ENCODE measurements at places on chromosomes 2 and 18.

- DNase-seq = no peak
These were observed 159.7 kb upstream of the BOD1L2 start for GRCh38 chr18:56987236-56987635.

GRCh38 chr2:30705056-30705455 lies 102.2 kb downstream of the CAPN13 start:
- no peak for DNase-seq

DNA sequence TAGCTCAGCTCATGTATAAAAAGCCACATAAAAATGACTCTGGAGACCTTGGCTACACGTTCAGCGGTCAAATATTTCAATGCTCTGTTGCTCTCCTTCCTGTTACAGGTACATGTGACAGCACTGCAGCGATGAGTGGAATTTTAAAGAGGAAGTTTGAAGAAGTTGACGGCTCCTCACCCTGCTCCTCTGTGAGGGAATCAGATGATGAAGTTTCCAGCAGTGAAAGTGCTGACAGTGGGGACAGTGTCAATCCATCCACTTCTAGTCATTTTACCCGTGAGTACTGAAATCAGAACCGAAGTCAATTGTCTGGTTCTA lies 125.4 kb downstream of the CSRNP3 start:
- DNase-seq = no peak

GRCh38 chr2:54432251-54433015 lies 23.7 kb upstream of the SPTBN1 start:
- no peak for DNase-seq

GRCh38 chr18:31401156-31402025 lies 24.8 kb downstream of the DSG4 start:
- no peak for DNase-seq

GRCh38 chr2:156110890-156111289 lies 221.6 kb downstream of the NR4A2 start:
- no peak for DNase-seq

DNA sequence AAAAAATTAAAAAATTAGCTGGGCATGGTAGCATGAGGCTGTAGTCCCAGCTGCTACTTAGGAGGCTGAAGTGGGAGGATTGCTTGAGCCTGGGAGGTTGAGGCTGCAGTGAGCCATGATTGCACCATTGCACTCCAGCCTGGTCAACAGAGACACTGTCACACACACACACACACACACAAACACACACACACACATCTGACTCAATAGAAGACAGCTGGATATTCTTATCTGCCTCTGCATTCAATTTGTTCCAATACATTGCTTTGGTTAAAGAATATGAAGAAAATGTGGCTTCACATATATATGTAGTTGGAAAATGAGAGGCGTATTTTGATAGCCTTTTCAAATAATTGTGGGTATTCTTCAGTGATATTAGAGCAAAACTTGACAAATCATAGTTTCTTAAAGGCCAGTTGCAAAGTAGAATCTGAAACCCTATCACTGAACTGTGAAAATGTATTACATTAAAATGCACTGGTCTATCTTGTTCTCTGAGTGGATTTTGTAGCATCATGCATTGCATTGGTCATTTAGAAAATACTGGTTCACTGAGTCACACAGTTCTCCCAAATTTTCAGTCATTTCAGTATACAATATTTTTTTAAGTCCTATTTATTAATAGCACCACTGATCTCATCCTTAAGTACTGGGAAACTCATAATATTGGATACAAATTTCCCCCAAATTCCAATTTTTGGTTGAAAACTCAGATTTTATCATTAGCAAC lies 140.9 kb downstream of the MCFD2 start:
- DNase-seq = no peak

- DNase-seq = no peak
These were observed 250.1 kb downstream of the FBXO15 start for GRCh38 chr18:73897517-73897916.

GRCh38 chr2:237358721-237359517 lies 55.0 kb downstream of the COL6A3 start:
- DNase-seq = no peak

GRCh38 chr2:15293262-15293937 lies 267.7 kb downstream of the NBAS start:
- DNase-seq = no peak

DNA sequence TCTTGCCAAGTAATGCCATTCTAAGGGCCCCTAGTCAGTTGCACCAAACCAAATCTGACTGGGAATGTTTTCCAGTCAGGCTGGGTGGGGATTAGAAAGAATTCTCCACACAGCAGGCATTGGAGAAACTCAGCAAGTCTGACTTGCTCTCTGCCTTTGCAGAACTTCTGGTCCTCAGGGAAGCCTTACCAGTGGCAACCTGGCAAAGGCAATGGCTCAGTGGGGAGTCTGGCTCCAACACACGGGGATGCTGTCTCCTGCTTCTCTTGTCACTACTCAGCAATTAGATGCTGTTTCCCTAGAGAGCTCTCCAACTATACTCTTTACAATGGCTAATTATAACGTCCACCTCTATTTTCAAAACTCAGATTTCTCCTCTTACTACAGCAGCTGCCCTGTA lies 810.7 kb downstream of the LRRTM4 start:
- DNase-seq = no peak

GRCh38 chr2:10785260-10785659 lies 27.3 kb downstream of the PDIA6 start:
- DNase-seq = no peak

GRCh38 chr2:144233733-144234541 lies 286.0 kb downstream of the ZEB2 start:
- no peak for DNase-seq

GRCh38 chr2:187552828-187553681 lies 1.2 kb downstream of the TFPI start:
- DNase-seq = no peak

- no peak for DNase-seq
These were observed 550.4 kb downstream of the ARHGAP15 start for GRCh38 chr2:143679617-143680016.

DNA sequence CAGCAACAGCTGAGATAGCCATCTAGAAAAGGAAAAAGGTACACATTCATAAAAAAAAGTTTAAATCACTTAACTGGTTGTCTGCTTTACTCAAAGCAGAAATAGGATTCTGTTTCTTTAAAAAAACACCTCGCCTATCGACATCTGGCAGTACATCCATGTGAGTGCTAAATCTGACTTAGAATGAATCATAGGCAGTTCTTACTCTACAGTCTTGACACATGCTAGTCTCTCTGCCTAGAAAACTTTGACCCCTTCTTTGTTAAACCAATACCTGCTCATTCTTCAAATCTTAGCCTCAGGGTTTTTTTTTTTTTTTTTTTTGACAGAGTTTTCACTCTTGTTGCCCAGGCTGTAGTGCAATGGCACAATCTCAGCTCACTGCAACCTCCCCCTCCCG lies 37.1 kb upstream of the GPR75 start:
- no peak for DNase-seq

- DNase-seq = no peak
These were observed 151.1 kb upstream of the MSH6 start for GRCh38 chr2:47631792-47632398.

DNA sequence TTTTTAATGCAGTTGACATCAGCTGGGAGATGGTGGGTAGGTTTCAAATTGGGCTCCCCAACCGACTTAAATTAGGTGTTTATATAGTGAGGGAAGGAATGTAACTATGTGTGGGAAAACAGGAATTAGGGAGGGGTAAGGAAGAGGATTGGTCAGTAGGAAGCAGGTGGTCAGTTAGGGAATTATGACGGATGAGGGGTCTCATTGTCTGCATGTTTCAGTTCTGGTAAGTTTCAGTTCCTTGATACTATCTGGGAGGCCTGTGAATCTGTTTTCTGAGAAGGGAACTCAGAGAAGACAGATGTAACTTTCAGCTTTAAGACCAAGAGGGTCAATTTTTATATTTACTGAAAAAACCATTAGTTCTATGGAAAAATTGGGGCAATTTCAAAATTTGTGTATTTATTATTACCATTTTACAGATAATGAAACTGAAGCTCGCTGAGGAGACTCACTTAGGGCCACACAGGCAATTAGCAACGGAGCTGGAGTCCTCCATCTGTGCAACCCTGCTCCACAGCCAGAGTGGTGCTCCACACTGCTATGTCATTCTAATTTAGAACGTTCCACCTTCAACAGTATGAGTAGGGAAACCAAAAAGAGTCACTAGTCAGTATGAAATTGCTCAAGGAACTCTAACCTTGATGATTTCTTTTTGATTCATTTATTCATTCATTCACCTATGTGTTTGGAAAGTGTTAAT lies 36.0 kb upstream of the CCDC195 start:
- no peak for DNase-seq

DNA sequence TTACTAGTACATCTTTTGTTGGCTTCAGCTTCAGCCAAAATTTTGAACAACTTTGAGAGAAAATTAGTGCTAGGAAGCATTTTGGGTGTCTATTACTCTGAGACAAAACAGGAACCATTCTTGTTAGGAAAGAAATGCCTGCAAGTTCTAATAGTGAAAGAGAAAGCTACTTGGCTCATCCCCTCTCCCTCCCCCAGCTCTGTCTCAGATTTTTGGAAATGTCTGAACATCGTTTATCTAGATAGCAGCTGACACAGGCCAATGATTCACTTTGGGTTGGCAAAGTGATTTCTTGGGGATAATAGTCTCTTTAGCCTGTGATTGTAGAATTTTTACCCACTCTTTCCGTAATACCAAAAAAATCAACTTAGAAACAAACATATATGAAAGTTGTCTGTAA lies 42.3 kb upstream of the PTPRM start:
- DNase-seq = no peak

- peak; percentile 76 for DNase-seq
These were observed 15.1 kb downstream of the SLC4A3 start for GRCh38 chr2:219642465-219643083.

DNA sequence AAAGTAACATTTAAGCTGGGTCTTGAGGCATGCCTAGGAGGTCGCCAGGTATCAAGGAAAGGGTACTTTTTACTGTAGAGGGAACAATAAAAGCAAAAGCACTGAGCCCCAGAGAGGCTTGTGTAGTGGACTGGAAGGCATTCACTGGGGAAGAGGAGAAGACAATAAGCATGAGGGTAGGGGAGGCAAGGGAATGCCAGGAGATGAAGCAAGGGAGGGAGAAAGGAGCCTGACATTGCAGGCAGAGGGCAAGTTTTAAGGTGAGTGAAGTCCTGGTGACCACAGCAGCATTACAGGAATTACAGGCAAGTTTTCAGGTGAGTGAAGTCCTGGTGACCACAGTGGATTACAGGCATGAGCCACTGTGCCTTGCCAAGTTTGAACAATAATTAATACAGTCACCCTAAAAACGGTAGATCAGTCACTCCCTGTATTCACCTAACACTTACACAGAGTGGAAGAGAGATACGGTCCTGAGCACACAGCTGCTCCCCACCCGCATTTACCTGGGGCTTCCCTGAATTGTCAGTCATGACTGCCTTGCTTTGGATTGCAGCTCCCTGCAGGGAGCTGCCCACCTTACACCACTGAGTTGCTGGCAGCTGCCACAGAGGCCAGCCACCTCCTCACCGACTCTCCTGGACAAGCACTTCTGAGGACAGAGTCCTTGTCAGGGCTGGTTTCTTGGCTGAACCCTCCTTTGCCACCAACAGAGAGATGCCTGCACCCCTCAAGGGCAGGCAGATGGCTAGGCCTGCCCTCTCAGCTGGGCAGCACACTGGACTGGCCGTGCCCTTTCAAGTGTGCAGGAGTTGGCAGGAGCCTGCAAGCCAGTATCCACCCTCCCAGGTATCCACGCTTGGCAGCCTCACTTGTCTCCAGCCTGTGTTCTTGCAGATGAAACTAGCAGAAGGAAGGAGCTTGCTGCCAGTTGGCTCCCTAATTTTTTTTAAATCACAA lies 153.2 kb upstream of the MSH6 start:
- DNase-seq = no peak

- DNase-seq = no peak
These were observed 7.0 kb upstream of the SOX11 start for GRCh38 chr2:5685225-5685624.

- no peak for DNase-seq
These were observed 1.4 kb downstream of the BOD1L2 start for GRCh38 chr18:57148263-57148662.

DNA sequence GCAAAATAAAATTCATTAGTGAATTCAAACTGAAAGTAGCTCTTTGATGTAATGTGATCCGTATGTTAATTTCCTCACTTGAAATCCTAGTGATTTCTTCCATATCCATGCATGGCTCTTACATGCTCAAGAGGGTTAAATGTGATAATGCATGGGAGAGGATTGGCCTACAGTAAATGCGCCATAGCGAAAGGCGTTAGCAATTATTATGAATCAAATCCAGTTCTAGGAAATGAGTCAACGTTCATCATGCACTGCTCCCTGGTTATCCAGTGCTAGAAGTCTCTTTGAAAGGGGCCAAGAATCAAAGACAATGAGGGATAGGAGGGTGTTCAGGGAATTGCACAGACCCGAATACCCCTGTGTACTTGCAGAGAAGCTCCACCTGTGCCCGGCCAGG lies 101.4 kb upstream of the RASGRP3 start:
- no peak for DNase-seq

DNA sequence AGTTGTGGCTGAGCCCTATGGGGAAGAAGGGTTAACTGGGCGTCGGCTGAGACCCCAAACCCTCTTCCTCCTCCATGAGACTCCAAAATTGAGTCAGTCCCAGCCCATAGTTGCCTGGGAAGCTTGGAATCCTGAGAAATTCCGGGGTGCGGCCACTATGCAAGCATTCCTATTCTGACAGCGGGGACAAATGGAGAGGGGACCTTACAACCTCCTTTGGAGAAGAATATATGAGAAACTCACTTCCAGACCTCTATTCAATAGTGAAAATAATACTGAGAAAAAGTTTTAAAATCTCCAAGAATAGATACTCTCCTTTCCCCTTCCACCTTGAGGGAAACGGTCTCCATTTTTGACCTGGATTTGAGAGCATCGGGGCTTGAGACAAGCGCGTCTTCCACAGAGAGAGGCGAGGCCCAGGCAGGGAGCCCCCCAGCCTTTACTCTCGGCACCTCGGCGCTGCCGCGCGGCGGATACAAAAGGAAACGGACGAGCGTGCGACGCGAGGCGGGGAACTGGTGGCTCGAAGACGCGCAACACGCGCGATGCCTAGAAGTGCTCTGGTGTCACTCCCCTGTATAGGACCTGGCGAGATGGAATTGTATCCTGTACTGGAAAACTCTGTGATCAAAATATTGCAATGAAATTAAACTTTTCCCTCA lies 11.1 kb downstream of the NR4A2 start:
- DNase-seq = peak; percentile 25

DNA sequence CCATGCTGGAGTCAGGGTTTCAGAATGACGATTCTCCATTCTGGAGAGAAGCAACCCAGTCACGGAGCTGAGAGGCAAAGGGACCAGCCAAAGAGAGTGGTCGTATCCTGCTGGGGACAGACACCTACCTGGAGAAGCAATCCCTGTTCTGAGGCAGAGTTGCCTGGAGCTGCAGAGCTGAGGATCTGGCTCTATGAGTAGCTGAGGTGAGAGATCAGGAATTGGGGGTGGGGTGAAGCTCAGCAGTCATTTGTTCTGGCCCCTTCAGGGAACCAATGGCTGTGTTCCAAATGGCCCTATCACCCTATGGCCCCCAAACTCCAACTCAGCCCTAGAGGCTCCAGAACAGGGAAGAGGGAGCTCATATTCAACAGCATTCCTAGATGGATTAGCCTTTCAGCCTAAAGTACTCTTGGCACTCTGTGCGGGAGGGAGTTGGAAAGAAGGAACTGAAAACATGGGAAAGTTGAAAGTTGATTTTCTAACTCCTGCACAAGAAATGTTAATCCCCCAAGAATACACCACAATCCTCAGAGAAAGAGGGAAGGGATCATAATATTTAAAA lies 3.3 kb upstream of the ATRAID start:
- DNase-seq = no peak

- no peak for DNase-seq
These were observed 95.3 kb downstream of the EIPR1 start for GRCh38 chr2:3282056-3282998.
